Stimulated activated CD8-positive, alpha-beta memory T cell treated with anti-CD3 and anti-CD28 coated beads, Interleukin-7, amount 100 ng/mL, for 1 hour (primary cell): ENCODE measurements at places on chromosomes 4 and X.

GRCh38 chrX:11478911-11479310 is 185.7 kb downstream of the AMELX start:
- DNase-seq: no peak

DNA sequence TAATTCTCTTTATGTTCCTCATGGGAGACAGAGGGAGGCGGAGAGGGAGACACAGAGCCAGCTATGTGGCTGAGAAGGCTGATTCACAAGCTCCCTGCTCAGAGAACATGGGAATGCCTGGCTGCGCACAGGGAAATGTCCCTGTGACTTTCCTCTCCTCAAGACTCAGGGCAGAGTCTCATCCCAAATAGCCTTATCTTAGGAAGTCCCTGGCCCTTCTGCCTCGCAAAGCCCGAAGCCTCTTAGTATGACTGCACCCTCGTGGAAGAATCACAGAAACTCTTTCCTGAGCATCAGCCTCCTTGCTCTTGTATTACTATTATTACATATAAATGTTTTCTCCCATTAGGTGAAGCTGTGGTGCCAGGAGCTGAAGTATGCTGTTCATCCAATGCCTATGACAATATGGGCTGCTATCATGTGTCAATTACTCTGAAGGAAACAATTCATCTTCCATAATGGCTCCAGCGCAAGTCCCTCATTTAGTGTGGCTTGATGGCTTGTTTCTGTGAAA is 230.5 kb downstream of the MGST2 start:
- no peak for DNase-seq

- DNase-seq: no peak
Measured at GRCh38 chrX:112651766-112652165, 28.0 kb downstream of the LHFPL1 start.

DNA sequence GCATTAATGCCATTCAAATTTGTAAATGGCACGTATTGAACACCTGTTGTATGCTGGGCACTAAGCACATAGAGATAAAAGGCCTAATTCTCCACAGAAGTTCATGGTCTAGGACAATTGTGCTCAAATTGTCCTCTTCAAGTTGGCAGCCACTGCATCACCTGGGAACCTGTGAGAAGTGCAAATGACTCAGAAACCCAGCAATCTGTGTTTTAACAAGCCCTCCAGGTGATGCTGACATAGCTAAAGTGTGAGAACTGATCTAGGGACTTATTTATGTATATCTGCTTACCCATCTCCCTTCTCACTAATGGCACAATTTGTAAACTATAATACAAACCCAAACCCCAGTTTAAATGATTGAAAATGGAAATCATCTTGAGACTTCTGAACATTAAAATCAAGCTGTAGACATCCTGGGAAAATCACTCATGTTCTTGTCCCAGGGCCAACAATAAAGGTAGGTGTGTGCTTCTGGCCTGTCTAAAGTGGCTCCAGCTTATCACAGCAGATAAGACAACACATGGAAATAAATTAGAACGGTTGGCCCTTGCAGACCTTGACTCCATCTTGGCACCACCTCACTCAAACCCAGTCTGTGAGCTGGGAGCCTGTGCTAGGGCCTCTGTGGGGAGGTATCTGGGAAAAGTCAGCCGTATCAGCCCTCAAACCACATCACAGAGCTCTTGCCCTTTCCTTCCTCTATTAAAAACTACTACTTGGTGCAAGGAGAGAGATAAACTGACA is 46.8 kb downstream of the UCHL1 start:
- DNase-seq: no peak

- DNase-seq: no peak
Measured at GRCh38 chr4:113837397-113837796, 75.9 kb upstream of the CAMK2D start.

DNA sequence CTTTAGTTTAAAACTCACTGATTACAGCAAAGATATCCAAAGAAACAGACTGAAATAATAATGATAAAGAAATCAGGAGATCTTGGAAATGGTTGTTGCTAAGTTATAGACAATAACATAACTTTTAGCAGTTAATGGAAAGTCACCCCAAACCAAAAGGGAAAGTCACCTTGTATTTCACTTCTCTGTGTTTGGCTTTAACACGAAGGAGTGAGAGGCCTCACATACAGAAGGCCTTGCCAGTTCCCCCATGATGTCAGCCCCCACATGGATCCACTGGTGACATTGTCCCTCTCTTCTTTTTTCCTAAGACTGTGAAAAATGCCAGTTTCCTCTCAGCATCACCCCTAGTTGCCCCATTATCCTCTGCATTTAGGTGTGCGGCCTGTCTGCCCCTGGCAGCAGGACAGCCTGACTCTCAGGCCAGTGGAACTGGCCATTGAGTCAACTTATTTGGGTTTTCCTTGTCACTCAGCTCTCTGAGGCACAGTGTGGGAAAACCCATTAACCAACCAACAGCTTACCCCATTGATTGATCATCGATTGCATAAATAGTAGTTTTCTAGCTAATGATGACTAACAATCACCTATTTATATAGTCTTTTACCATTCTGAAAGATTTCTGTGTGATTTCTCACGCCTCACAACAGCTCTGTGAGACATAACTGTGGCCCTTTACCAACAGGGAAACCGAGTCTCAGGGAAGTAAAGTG is 308.1 kb downstream of the PTTG2 start:
- DNase-seq: no peak

- no peak for DNase-seq
Measured at GRCh38 chr4:81620442-81620841, 148.7 kb upstream of the RASGEF1B start.

DNA sequence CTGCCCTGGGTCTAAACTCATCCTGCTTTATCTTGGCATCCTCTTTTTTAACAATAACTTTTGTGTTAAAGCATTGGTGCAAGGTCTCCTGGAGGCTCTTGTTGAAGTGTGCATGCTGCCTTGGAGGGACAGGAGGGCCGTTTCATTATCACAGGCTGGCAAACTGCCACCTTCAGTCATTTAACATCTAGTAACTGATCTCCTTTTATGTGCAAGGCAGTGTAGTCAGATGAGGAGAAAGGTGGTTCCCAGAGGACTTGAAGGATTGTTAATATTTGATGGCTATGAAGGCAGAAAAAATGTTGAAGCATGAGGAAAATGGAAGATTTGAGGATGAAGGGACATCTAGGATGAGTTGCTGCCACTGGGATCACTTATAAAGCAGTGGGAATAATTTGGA is 439.4 kb downstream of the RAPGEF2 start:
- DNase-seq: no peak

GRCh38 chrX:1212532-1212931 is at the start of gene CRLF2:
Gene CRLF2, minus strand, starts transcription at chrX:1212649. Its CDS starts 15 bp downstream, at chrX:1212634.
- no peak for DNase-seq

DNA sequence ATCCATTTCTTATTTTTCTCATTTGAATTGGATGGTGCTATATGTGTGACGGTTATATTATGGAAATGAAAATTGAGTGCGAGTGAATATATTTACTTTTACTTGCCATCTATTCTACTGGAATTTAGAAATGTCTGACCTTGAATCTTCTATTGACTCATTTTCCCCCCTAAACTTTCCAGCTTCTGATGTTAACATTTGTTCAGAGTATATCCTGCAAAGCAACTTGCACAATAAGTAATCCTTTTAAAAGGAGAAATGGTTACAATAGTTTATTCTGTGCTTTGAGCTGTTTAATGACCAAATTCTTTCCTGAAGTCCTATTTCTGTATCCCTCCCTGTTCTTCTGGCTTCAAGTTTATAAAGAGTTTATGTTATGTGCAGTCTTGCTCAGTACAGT is 116.7 kb downstream of the ARHGAP10 start:
- DNase-seq: no peak

DNA sequence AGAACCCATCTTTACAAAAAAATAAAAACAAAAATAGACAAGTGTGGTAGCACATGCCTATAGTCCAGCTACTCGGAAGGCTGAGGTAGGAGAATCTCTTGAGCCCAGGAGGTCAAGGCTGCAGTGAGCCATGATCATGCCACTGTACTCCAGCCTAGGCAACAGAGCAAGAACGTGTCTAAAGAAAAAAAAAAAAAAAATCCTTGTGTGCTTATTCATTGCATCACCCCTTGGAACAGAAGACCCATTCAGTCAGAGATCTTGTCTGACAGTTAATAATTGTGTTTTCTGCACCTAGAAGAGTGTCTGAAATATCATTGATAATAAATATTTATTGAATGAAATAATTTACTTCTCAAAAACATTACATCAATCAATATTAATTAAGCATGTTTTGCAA is 97.4 kb upstream of the TBL1X start:
- no peak for DNase-seq

GRCh38 chr4:46372878-46373277 is 17.1 kb downstream of the GABRA2 start:
- no peak for DNase-seq

DNA sequence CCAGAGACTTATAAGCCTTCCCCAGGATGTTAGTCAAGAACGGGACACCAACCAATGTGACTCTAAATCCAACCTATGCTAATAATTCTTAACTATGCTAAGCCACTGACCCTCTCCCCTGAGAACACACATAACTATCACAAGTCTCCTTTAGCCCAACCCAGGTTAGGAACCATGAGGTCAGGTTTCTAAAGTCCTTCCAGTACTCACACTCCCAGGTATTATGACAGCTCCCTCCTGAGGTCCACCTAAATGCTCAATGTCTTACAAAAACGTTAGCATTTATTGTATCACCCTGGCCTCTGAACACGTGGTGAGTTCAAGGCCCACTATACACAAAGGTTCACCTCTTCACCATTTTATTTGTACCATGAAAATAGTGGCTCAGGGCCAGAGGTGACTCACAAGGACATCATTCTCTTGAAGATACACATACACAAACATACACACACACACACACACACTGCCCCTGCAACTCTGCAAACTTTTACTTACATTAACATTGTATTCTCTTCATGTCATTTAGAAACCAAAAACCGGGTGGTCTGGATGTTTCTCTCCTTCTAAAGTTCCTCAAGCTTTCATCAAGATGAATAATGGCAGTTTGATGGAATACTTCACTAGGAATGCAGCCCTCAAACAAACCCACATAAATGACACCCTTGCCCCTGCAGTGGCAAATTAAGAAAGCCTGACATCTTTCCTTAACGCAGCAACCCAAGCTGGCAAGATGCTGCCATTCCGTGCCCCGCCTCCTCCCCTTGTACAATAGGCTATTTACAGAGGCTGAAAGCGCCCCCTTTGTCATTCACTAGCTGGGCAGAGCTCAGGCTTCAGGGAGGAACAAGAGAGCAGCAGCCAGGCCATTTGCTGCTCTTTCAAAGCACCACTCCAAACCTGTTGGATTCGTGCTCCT is 17.7 kb downstream of the ACSL1 start:
- no peak for DNase-seq

DNA sequence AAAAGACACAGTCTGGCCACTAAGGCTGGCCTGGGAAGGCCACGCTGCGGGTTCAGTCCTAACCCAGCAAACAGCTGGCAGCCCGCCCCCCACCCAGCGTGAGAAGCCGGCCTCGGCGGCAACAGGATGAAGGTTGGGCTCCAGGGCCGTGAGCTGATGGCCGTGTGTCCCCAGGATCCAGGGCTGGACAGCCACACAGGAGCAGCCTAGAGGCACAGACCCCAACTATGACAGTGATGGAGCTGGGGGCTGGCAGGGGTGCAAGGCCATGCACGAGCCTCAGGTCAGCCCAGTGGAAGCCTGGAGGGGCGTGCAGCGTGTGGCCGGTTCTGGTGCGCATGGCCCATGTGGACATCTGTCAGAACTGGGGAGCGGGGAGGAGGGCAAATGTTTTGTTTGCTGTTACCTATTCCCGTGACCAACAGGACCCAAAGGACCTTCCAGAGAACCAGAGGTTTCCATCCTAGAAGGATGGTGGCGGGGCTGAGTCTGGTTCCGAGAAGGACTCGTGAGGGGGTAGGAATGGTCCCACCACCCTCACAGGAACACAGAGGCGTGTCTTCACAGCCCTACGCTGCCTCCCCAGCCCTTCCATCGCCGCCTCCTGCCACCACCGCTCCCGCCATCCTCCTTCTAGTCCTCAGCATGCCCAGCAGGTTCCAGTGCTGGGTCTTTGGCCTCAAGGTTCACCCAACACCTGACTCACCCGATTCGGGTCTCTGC is 46.5 kb downstream of the ZFYVE28 start:
- no peak for DNase-seq

DNA sequence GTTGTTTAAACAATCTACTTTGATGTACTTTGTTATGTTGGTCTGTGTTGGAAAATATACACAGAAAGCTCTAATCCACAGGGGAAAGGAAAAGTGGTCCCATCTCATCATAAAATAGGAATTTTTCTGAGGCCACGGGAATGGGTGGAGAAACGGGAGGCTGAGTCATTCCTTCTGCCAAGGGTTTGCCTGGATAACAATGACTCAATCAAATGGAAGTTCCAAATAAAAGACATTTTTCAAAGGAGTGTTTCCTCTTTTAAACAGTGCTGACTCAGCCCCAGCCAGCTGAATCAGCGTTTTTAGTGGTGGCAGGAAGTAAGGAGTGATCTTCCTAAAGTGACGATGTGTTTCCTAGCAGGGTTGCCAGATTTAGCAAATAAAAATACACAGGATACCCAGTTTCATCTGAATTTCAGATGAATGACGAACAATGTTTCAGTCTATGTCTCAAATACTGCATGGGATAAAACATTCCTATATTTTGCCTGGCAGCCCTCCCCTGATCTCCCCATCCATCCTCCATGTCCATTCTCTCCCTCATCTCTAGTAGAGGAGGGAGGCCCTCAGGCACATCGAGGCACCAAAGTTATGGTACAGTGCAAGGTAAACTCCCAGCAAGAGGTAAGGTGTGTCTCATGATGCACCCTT is 345.4 kb upstream of the GATB start:
- no peak for DNase-seq

- no peak for DNase-seq
Measured at GRCh38 chrX:46841346-46841745, 4.5 kb downstream of the RP2 start.

GRCh38 chrX:3461397-3462165 is 115.1 kb upstream of the MXRA5 start:
- DNase-seq: no peak

DNA sequence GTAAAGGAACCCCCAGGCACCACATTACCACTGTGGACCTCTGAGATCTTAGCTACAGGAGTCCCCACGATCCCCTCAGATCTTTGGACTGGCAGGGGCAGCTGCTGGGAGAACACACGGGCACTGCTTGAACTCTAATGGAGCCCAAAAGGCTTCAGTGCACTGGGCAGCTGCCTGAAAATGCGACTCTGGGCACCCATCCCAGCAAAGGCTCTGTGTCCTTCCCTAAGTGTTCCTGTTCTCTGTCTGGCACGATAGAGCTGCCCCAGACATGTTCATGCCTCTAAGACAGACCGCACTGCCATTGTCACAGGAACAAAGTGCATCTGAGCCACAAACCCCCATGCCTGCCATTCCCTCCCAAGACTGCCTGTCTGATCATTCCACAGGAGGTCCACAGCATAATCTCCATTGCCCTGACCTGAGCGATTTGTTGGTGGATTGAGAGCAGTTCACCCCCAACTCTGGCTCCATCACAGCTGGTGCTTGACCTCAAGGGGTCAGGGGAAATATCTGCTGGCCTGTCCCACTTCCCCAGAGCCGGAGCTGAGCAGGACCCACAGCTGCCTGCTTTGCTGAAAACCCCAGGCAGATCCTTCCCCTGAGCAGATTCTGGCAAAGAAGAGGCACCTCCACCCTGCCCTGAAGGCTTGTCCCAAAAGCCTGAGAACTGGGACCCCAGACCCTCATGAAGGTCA is 436.0 kb upstream of the INTU start:
- DNase-seq: no peak
